ENCODE measurements at places on chromosomes 16 and 17. TPM values are rescaled to one million over a fixed set of nuclear protein-coding genes. Genes with fewer than 3 reads are reported as not detected.

Gene SCGB1C2
- total RNA-seq = not detected

Gene NACA2
- not detected for total RNA-seq

Gene KIF19
- total RNA-seq = not detected

Gene TK1
- 36.4 TPM for total RNA-seq

Gene GNAO1
- total RNA-seq = 0.17 TPM

Gene HOXB9
- total RNA-seq = 24.7 TPM

Gene HEATR9
- not detected for total RNA-seq

Gene MT1X
- total RNA-seq = 5.6 TPM

Gene CDK12
- total RNA-seq = 35.4 TPM

Gene TMEM186
- total RNA-seq = 6.5 TPM

Gene ASPA
- total RNA-seq = not detected

Gene CPPED1
- total RNA-seq = 7.5 TPM

Gene EVPLL
- not detected for total RNA-seq

Gene GPR139
- not detected for total RNA-seq

Gene SEC14L5
- total RNA-seq = 0.12 TPM

Gene C1QL1
- total RNA-seq = 0.84 TPM

Gene KCNH4
- total RNA-seq = not detected

Gene SYCE1L
- total RNA-seq = 0.45 TPM

Gene NPIPA1
- total RNA-seq = 74.7 TPM

Gene KRTAP3-1
- not detected for total RNA-seq

Gene GSG1L
- not detected for total RNA-seq

Gene KRT27
- not detected for total RNA-seq

Gene ZNF629
- total RNA-seq = 10.9 TPM

Gene HYDIN
- 0.62 TPM for total RNA-seq

Gene OGFOD1
- total RNA-seq = 121 TPM

Gene IGSF6
- not detected for total RNA-seq

Gene EPN3
- total RNA-seq = not detected

Gene HOXB5
- 2.3 TPM for total RNA-seq

Gene UTS2R
- not detected for total RNA-seq

Gene INCA1
- not detected for total RNA-seq

Gene TRIM25
- 58.9 TPM for total RNA-seq

Gene MYADML2
- not detected for total RNA-seq

Gene SMTNL2
- 0.17 TPM for total RNA-seq

Gene GDPD1
- total RNA-seq = 21.3 TPM

Gene CPNE7
- 43.1 TPM for total RNA-seq

Gene ABCA8
- 27.4 TPM for total RNA-seq

Gene ARHGAP44
- total RNA-seq = 2.5 TPM

Gene SLC52A1
- total RNA-seq = 0.12 TPM

Gene LRRC75A
- 0.32 TPM for total RNA-seq

Gene PDIA2
- total RNA-seq = 0.64 TPM

Gene EPOP
- 11.6 TPM for total RNA-seq

Gene BRIP1
- 4.9 TPM for total RNA-seq

Gene HSD17B2
- not detected for total RNA-seq

Gene NKD1
- total RNA-seq = 0.12 TPM

Gene SULT1A1
- 14.2 TPM for total RNA-seq

Gene SOCS1
- 1.1 TPM for total RNA-seq

Gene ARRB2
- 32.9 TPM for total RNA-seq

Gene TEDC2
- total RNA-seq = 12.5 TPM

Gene CACNG3
- total RNA-seq = not detected

Gene OR1F1
- 0.58 TPM for total RNA-seq

Gene KRTAP4-6
- total RNA-seq = not detected

Gene CASKIN1
- total RNA-seq = 1.5 TPM

Gene CES4A
- not detected for total RNA-seq

Gene CD300LG
- not detected for total RNA-seq

Gene KRTAP4-9
- total RNA-seq = not detected

Gene HSPB9
- total RNA-seq = 0.07 TPM

Gene CCDC154
- total RNA-seq = 0.61 TPM

Measured in NCI-H460 (cell line).